GM23248 (cell line): ENCODE measurements at places on chromosomes 12 and 14. TPM values are rescaled to one million over a fixed set of nuclear protein-coding genes. Genes with fewer than 3 reads are reported as not detected.

GRCh38 chr12:93860668-93861373 lies 183.6 kb downstream of the CRADD start:
- no peak overlapping the region for H3K4me3 ChIP-seq
- H3K27me3 ChIP-seq: no peaks in the 10 kb centered on the region
- peaks cover 22% of the 10 kb centered on the region for H3K4me1 ChIP-seq
- no peak for DNase-seq
- H3K27ac ChIP-seq: no peak overlapping the region

- H3K36me3 ChIP-seq: no peaks in the 10 kb centered on the region
- DNase-seq: peak; percentile 49
- H3K4me3 ChIP-seq: no peak overlapping the region
- H3K27me3 ChIP-seq: no peaks in the 10 kb centered on the region
Measured at GRCh38 chr12:112353393-112353792, 28.8 kb downstream of the HECTD4 start.

The FGD4 gene
- 1.1 and 1.3 TPM in 2 replicates for polyA plus RNA-seq

DNA sequence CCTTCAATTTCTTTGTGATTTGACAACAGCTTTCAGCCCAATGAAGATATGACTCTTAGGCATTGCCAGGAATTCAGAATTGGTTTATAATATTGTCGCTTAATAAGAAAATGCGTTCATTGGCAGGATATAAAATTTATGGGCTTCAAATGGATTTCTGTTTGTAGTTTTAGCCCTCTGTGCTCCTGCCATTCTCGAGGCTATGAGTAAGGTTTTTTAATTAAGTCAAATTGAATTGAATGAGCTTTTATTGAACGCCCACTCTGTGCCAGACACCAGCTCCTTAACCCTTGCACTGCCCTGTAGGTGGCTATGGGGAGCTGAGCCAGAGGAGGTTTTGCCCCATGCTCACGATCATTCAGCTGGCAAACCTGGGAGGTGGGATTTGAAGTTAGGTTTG lies 115.1 kb downstream of the SLC25A47 start:
- H3K4me3 ChIP-seq: no peak overlapping the region
- no peaks in the 10 kb centered on the region for H3K27me3 ChIP-seq
- peaks cover 35% of the 10 kb centered on the region for H3K4me1 ChIP-seq
- no peaks in the 10 kb centered on the region for H3K36me3 ChIP-seq

DNA sequence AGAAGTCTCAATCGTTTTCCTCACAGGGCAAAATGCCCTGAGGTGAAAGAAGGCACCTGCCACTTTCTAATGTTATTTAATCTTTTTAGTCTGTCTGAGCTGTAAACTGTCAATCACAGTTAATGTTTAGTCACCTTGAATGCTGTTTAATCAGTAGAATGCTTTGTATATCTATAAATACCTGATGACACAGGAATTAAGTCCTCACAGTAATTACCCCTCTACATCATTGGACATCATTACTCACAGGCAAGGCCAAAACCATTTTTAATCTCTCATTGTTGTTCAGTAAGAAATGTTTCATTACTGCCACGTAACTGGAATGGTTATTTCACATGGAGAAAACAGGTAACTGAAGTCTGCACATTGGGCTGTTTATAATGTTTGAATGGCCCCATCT lies 178.8 kb downstream of the EXOC5 start:
- H3K4me1 ChIP-seq: no peaks in the 10 kb centered on the region
- no peaks in the 10 kb centered on the region for H3K36me3 ChIP-seq
- no peaks in the 10 kb centered on the region for H3K27me3 ChIP-seq
- no peak overlapping the region for H3K4me3 ChIP-seq
- no peak for DNase-seq

The AQP6 gene
- not detected in 2 replicates for polyA plus RNA-seq

GRCh38 chr14:35140718-35141581 lies 18.6 kb downstream of the PRORP start:
- H3K27me3 ChIP-seq: no peaks in the 10 kb centered on the region
- peak; percentile 59 for DNase-seq
- H3K4me3 ChIP-seq: no peak overlapping the region
- H3K36me3 ChIP-seq: no peaks in the 10 kb centered on the region

GRCh38 chr12:22766911-22767420 lies 142.0 kb downstream of the ETNK1 start:
- H3K27me3 ChIP-seq: peaks cover 5% of the 10 kb centered on the region; the same call in 1 of the 2 replicates
- no peak for DNase-seq
- no peaks in the 10 kb centered on the region for H3K36me3 ChIP-seq
- H3K4me3 ChIP-seq: no peak overlapping the region
- H3K4me1 ChIP-seq: no peaks in the 10 kb centered on the region

DNA sequence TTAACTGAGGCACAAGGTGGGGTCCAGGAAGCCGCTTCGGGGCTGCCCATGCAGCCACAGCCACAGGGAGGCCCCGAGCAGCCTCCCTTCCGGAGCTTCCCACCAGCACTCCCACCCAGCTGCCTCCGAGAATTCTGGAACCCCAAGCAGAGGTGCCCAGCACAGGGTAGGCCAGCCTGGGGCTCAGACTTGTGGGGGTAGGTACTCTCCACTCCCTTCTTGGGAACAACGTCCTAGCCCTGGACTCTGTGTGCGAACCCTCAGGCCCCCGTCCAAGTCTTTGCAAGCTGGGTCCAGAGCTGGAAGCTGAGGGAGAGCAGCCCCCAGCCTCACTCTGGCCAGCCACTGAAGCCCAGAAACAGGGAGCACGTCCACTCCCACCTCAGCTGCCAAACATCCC lies 16.1 kb downstream of the ITPK1 start:
- H3K4me1 ChIP-seq: no peaks in the 10 kb centered on the region
- DNase-seq: no peak
- H3K27me3 ChIP-seq: no peaks in the 10 kb centered on the region
- H3K27ac ChIP-seq: no peak overlapping the region
